ENCODE measurements at places on chromosomes 12 and 14.

GRCh38 chr14:23207146-23207540 is 23.7 kb upstream of the SLC7A8 start:
- H3K4me1 ChIP-seq: no peaks in the 10 kb centered on the region
- peaks cover 55% of the 10 kb centered on the region for H3K27me3 ChIP-seq
- H3K36me3 ChIP-seq: no peaks in the 10 kb centered on the region

- H3K27ac ChIP-seq: no peak overlapping the region
- H3K36me3 ChIP-seq: no peaks in the 10 kb centered on the region
- H3K4me1 ChIP-seq: no peaks in the 10 kb centered on the region
Measured at GRCh38 chr12:54991161-54991990, 6.8 kb upstream of the TESPA1 start.

DNA sequence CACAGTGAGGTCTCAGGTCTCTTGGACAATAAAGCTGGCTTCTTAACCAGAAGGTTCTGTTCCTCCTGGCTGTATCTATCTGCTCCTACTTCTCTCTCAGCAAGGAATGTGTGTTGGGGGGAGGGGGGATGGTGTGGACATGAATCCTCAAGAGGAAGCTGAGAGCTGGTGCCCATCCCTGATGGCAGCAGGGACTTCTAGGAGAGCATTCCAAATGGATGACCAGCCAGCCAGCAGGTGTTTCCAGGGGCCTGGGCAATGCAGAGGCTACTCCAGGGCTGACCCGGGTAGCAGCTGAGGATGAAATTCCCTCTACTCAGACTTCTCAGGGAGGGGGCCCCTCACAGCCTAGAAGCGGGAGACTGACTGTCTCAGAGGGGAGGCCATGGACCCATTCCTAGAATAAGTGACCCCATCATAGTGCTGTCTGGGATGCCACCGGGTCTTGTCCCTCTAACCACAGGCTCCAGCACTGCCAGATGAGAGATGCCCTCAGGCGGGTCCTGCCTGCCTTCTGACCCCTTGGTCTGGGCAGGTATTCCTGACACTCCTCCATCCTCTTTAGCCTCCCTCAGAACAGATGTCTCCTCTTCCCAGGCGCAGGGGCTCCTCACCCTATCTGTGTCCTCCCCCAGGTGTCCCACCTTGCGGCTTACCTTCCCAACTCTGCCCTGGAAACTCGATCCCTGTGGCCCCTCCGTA is 1.2 kb downstream of the RAB15 start:
- DNase-seq: no peak
- H3K4me3 ChIP-seq: peak overlapping the region; percentile 76
- peaks cover under 1% of the 10 kb centered on the region for H3K27me3 ChIP-seq
- no peak overlapping the region for H3K27ac ChIP-seq
- H3K36me3 ChIP-seq: no peaks in the 10 kb centered on the region

GRCh38 chr14:39628087-39628486 is 195.9 kb upstream of the FBXO33 start:
- H3K27ac ChIP-seq: no peak overlapping the region
- no peaks in the 10 kb centered on the region for H3K4me1 ChIP-seq
- H3K27me3 ChIP-seq: no peaks in the 10 kb centered on the region
- no peak for DNase-seq
- no peak overlapping the region for H3K4me3 ChIP-seq

DNA sequence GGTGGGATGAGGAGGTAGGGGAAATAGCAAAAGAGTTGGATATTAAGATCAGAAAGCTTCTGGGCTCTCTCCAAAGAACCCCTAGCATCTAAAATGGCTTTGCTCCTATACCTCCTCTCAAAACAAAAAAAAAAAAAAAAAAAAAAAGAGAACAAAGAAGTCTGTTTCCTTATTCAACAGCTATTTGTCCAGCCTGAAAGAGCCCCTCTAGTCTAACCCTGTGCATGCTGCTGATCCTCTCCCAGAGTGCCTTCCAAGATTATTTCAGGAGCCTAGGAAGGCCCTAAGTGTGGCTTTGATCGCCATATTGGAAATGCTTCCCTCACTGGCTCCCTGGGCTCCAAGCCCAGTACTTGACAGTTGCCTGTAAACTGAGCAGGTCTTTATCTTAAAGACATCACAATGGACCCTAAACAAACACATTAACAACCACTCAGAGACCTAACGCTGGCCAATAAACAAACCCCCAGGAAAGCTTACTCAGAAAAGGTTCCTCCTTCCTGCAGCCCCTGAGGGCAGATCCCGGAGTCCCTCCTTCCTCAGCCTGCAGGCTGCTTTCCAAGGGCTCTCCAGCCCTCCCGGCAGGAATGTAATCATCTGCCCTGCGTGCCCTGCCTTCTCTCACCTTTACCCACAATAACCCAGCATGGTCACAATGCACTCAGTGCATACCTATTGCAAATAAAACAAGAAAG is 17.4 kb upstream of the COL2A1 start:
- peaks cover 55% of the 10 kb centered on the region for H3K27me3 ChIP-seq
- H3K27ac ChIP-seq: no peak overlapping the region
- H3K36me3 ChIP-seq: no peaks in the 10 kb centered on the region
- no peaks in the 10 kb centered on the region for H3K4me1 ChIP-seq
- no peak for DNase-seq
- no peak overlapping the region for H3K4me3 ChIP-seq

DNA sequence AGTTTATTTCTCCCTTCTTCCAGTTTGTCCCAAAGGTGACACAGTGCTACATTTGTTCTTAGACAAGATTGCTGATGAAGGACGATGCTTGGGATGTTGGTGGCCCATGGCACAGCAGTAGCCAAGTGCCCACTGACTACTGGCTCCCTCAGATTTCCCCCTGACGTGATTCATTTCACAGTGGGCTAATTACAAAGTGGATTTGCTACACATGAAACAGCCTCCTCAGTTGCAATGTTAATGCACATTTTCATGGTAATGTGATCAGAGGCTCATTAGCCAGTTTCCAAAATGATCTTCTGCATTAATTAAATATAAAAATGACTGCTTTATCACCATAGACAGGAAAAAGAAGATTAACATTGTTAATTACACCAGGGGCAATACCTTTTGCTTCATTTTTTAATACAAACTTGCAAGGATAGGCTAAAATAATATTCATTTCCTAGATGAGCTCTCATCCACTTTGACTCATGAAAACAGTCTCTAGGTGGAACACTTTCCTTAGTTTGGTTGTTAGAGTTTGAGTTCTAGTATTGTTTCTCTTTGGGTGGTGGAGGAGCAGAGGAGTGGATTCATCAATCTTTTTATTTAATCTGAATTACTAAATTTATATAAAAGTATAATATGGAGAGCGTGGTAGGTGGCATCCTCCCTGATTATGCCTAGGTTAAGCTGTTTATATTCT is 250.9 kb downstream of the PDZRN4 start:
- H3K4me3 ChIP-seq: no peak overlapping the region
- no peaks in the 10 kb centered on the region for H3K36me3 ChIP-seq
- peaks cover 3% of the 10 kb centered on the region for H3K27me3 ChIP-seq
- H3K4me1 ChIP-seq: no peaks in the 10 kb centered on the region

DNA sequence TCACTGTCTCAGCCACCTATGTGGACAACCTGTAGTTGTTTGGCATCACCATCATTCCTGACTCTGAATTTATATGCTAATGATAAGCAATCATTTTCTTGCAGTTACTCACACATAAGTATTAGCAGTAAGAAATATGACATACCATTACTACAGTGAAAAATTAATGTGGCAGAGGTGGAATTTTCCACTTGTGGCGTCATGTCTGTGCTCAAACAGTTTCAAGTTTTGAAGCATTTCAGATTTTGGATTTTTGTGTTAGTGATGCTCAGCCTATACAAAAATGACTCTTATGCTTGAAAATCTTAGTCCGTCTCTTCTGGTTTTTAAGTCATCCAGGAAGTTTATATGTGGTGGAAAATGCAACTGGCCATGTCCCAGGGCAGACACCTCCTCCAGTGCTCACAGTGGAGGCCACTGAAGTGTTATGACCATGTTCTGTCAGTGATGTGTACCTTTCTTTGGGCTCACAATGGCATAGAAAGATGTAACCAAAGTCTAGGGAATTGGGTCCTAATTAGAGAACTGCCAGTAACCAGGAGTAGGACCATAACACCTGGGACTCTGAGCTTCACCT is 220.6 kb downstream of the SYT1 start:
- H3K27me3 ChIP-seq: peaks cover 2% of the 10 kb centered on the region
- no peak overlapping the region for H3K27ac ChIP-seq
- no peaks in the 10 kb centered on the region for H3K4me1 ChIP-seq

DNA sequence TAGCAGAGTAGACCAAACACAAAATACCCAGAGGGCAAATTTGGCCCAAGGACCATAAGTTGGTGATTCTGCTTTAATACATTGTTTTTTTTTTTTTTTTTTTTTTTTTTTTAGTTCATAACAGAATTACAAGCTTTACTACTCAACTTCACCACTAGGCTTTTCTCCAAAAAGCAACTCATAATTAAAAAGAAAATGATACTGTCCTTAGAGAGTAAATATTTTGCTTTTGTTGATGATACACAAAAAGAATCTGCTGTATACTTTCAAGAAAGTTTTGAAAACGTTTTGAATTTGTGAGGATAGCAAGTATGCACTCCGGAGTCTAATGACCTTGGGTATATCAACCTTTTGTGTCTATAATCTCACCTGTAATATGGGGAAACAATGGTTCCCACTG is 68.9 kb upstream of the LMO3 start:
- H3K36me3 ChIP-seq: no peaks in the 10 kb centered on the region
- no peaks in the 10 kb centered on the region for H3K27me3 ChIP-seq
- no peak for DNase-seq
- H3K4me1 ChIP-seq: no peaks in the 10 kb centered on the region

DNA sequence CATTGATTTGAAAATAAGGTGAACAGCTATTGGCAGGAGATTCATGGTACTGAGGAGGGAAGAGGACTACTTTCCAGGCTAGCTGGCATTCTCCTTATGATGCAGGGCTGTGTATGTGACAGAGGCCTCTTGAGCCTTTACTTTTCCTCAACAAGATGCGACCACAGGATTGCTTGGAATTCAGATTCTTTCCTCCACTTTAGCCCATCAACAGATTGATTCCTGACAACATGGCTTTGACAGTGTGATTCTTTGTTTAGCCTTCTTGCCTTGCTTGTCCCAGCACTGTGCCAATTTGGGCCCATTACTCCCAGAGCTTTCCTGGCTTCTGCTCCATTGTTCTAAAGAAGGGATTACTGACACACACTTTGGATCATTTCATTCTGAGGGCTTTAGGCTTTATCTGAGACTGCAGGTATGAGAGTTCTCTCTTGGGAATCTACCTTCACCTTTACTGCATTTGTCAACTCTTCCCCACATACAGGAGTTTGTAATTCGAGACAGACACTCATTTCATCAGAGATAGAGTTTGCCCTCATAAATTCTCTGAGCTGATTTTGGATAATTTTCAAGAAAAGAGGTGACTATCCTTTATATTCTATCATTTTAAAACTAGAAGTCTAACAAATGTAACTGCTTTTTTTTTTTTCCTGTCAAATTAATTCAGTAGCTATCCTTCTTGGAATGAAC is 206.4 kb upstream of the GZMB start:
- no peaks in the 10 kb centered on the region for H3K27me3 ChIP-seq
- peaks cover 63% of the 10 kb centered on the region for H3K4me1 ChIP-seq
- H3K4me3 ChIP-seq: no peak overlapping the region
- peaks cover 5% of the 10 kb centered on the region for H3K36me3 ChIP-seq
- no peak for DNase-seq

DNA sequence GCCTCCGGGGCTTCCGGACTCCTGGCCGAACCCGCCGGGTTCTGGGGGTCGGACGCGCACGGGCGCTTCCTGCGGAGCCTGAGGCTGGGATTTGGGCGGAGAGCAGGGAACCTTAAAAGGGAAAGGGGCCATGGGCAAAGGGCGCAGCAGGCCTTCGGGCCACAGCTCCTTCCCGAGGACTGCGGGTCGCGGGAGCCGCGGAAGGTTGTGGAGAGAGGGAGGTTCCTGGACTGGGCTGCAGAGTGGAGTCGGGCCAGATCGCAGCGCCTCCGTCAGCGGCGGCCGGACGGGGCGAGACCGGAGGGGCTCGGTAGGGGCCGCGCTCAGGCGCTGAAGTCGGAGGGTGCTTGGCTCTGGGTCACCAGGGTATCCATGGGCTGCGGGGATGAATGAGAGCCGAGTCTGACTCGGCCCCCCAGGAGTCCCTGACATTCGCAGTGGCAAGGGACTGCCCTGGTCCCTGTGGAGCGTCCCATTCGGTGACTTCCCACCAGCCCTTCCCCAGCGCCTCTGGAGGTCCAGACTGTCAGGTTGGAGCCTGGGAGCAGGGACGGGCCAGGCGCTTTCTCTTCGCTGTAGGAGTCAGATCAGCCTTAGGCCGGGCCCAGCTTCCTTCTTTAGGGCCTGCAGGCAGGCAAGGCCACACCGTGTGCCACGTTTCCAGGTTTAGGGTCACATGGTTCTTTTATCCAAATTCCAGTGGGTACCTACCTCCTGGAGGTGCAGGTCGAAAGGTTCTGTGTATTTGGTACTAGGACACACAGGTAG is 938 bp upstream of the SLC25A29 start:
- H3K27ac ChIP-seq: peak overlapping the region; percentile 62
- H3K4me3 ChIP-seq: peak overlapping the region; percentile 85
- H3K4me1 ChIP-seq: peaks cover 51% of the 10 kb centered on the region
- no peaks in the 10 kb centered on the region for H3K27me3 ChIP-seq
- no peak for DNase-seq

DNA sequence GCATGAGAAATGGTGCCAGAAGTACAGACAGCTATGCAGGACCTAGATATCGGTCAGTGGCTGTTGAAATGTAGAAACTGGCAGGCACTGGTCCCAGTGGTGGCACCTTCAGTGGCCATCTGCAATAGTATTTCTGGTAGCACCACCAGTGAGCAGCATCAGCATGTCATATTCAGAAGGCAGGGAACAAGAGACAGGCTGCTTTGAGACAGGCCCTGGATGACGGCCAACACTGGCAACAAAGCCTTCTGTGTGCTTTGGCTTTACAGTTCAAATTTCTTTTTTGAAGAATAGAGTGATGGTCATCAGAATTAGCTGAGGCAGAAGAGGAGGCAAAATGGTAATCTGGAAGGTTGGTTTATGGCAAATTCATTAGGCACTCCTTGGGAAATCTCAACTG is 273.4 kb upstream of the SLC16A7 start:
- H3K4me3 ChIP-seq: no peak overlapping the region
- no peak overlapping the region for H3K27ac ChIP-seq
- H3K27me3 ChIP-seq: peaks cover 14% of the 10 kb centered on the region
- H3K36me3 ChIP-seq: no peaks in the 10 kb centered on the region
- H3K4me1 ChIP-seq: no peaks in the 10 kb centered on the region

DNA sequence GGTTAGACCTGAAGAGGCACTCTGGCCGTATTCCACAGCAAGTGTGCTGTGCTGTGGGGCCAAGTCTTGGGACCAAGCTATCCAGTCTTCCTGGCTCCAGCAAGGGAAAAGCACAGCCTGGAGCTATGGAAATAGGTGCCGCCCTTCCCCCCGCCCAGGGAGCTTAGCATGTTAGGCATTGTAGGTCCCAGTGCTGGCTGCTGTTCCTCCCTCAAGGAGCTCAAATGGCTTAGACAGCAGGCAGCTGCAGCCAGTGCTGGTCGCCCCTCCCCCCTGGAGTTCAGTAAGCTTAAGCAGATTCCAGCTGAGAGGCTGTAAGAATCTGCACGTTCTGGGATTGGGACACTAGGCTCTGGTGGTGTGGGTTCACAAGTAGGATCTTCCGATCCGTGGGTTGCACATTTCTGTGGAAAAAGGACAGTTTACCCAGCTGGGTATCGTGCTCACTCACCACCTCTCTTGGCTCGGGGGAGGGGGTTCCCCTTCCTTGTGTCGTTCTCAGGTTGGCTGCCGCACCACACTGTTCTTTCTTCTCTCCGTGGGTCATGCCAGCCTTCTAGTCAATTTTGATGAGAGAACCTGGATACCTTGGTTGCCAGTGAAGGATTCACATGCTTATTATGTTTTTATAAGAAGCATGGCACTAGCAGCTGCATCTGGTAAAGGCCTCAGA is 127.3 kb downstream of the CNTN1 start:
- no peak for DNase-seq
- H3K4me1 ChIP-seq: no peaks in the 10 kb centered on the region
- H3K36me3 ChIP-seq: no peaks in the 10 kb centered on the region
- H3K4me3 ChIP-seq: no peak overlapping the region

- no peaks in the 10 kb centered on the region for H3K4me1 ChIP-seq
- peak; percentile 78 for DNase-seq
- no peak overlapping the region for H3K4me3 ChIP-seq
Measured at GRCh38 chr14:101110729-101111619, 207.5 kb upstream of the RTL1 start.
